Fibroblast of skin of abdomen (primary cell): ENCODE measurements at places on chromosomes 7 and 10.

DNA sequence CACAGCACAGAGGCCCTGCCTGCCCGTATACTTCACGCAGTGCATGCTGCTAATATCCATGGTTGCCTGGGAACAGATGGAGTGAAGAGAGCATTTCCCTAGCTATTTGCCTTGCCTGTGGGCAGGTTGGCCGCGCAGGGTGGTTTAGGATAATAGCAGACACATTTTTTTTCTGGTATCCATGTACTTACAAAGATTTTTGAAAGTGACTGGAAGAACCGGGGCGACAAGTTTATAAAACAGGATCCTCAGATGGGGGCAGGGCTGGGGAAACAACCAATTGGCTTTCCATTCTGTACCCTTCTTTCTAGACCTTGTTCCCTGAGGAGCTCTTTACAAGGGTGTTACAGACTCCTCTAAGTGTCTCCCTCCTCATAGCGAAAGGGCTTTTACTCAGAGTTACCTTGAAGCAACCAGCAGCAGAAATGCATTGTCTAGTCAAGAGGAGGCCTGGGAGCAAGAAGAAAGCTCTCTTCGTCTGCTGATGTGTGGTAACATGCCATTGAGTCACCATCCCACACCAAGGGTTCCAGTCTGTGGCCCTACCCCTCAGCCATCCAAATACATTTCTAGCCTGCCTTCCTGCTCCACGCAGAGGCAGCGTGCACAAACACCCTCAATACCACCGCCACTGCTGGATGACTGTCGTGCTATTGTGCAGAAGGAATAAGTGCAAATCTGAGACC, 31.5 kb downstream of the MTURN start:
- no peak for DNase-seq

- no peak for DNase-seq
These were observed 133.4 kb downstream of the LRRC4 start for GRCh38 chr7:127897704-127898454.

DNA sequence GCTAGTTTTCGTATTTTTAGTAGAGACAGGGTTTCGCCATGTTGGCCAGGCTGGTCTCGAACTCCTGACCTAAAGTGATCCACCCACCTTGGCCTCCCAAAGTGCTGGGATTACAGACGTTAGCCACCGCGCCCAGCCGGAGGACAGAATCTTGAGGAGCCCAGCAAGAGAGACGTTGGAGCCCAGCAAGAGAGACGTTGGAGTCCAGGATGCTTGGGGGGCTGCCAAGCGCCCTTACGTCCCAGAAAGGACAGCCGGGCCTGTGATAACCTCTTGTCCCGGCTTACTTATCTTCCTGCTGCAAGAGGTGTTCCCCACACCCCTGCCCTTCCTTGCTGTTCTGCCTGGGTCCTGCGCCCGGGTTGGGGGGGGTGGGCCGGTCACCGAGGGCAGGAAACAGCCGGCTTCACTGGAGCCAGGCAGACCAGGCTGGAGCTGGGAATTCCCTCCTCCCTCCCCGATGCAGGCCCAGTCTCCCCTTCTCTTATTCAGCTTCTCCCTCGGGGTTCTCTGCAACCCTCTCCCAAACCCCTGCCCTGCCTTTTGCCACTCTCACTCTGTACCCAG, 1.9 kb upstream of the EPHB4 start:
- DNase-seq = no peak

- DNase-seq = no peak
These were observed 66.1 kb downstream of the LSMEM1 start for GRCh38 chr7:112546723-112547513.

DNA sequence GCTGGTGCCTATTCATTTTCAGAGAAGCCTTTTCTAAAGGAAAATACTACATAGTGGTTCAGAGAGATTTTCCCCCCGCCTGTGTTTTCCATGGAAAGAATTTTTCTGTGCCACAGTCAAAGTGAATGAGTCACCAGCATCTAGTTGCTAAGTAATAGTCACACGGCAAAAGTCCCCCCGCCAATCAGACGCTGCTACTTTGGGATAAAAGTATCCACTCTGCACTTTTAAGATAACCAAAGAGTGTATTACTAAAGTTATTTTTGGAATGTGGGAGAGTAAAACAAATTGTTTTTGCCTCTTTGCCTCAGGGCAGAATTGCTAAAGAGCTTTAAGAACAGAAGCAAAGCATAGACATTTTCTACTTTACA, 23.5 kb downstream of the ABLIM1 start:
- peak; percentile 91 for DNase-seq

GRCh38 chr7:12984117-12984516, 296.7 kb downstream of the ARL4A start:
- DNase-seq = no peak

- DNase-seq = no peak
These were observed 389.6 kb upstream of the PODXL start for GRCh38 chr7:131945957-131946544.

- DNase-seq = no peak
These were observed 111.2 kb downstream of the EEPD1 start for GRCh38 chr7:36264123-36264801.

DNA sequence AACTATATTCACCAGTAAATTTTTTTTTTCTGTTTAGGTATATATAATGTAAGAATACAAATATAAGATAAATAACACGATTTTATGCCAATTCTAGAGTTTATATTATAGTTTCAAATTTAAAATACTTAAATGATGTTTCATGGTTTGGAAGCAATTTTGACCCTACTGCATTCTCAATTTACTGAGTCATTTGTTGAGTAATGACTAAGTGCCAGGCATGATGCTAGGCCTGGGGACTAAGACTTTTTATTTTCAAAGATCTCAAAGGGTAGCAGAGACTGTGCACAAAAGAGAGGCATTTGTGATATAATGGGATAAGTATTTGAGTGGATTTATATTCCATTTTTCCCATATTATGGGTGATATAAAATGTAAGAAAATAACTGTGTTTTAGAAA, 78.9 kb upstream of the SMIM30 start:
- peak; percentile 84 for DNase-seq

DNA sequence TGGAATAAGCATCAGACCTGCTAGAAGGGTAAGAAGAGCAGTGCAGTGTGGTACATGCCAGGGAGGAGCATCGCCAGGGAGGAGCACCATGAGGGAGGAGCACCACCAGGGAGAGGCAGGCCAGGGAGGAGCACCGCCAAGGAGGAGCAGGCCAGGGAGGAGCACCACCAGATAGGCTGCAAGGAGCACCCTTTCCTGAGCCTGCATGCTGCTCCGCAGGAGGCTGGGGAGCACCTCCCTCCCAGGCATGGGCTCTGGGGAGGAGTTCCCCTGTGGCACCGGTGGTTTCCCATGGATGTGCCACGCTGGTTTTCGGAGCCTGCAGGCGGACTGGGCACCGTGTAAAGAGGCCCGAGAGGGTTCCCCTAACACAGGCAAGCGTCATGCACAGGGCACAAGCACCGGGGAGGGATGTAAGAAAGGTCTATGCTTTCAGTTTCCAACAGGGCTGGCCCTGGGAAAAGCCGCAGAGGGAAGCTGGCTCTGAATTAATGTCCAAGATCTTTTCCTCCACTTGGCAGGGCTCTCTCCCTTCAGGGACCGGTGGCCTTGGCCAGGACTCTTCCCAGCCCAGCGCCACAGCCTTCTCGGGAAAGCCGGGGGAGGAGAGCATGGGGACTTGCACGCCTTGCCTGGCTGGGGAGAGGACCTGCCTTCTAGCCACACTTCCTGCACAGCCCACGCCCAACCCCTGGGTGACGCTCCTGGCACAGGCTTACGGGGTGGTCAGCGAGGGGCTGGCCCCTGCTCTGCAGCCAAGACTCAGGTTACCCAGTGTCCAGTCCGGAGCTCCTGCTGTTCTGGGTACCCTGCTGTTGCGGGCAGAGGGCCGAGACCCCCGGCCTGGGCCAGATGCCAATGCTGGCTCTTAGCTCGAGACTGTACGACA, 11.5 kb upstream of the GPER1 start:
- DNase-seq = no peak

- DNase-seq = no peak
These were observed 483.0 kb upstream of the PFKP start for GRCh38 chr10:2584385-2584784.

GRCh38 chr7:79806161-79806734, 328.4 kb upstream of the GNAI1 start:
- DNase-seq = peak; percentile 33

DNA sequence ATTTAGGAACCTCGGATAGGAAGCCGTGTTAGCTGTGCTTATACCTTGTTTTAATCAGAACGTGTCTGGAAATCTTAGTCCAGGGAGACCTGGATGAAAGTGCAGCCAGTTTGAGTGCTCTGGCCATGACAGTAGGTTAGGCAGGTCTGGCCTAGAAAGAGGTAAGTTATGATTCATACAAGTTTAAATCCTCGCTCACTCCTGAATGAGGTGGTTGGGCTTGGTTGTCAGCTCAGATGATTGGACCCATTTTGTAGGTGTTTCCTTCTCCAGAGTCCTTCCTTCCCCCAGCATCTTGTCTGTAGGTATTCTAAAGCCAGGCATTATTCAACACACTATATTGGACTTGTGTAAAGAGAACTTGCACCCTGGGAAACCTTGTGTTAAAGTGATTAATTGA, 561.9 kb upstream of the GALNT17 start:
- DNase-seq = no peak

DNA sequence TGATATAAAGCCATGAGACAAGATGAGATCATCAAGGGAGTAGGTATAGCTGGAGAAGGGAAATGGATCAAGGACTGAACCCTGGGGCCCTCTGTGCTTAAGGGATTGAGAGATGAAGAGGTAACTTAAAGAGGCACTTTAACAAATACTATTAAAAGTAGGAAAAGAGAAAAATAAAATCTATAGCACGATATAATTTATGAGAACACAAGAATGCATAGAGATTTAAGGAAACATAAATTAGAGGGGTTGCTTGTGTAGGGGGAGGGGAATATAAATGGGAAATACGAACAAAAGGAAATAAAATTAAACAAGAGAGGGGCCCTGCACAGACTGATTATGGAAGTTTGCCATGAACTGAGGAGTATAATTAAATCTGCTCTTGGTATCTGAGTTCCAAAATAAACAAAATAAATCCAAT, 15.6 kb upstream of the LRRC17 start:
- no peak for DNase-seq

- peak; percentile 84 for DNase-seq
These were observed 15.6 kb downstream of the SEC31B start for GRCh38 chr10:100504096-100504495.

DNA sequence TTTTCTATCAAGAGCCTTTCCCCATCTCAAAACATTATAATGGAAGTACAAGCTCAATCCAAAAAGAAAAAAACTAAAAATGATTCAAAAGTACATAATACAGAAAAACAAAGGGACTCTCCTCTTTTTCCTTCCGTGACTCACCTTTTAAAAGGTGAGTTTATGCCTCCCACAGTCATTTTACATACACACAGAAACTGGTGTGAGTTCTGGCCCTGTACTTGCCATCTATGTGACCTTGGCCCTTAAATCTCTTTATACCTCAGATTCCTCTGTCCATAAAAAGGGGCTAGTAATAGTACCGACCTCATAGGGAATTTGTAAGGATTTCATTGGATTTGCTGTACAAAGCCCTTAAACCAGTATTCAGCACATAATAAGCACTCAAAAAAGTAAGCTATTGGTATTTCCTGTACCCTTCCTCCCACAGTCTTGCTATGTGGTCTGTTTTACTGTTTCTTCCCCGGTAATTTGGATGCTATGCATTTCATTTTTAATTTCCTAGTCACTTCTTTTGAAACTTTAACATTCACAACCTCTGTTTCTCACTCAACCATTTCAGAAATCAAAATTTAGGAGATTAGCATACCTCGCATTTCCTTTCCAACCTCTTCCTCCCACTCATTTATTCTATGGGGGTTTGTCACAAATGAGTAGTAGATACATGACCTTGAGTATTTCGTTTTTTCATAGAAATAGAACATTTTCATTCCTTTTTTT, 39.0 kb downstream of the STK17A start:
- DNase-seq = peak; percentile 61

DNA sequence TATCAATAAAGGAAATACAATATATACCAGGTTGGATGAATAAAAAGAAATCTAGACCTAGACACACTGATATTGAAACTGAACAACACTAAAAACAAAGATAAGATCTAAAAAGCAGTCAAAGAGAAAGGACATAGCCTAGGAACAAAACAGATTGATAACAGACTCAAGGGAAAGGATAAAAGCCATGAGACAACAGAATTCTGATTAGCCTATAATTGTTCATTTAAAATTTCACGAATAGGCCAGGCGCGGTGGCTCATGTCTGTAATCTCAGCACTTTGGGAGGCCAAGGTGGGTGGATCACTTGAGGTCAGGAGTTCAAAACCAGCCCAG, 48.4 kb upstream of the FHIP2A start:
- no peak for DNase-seq

DNA sequence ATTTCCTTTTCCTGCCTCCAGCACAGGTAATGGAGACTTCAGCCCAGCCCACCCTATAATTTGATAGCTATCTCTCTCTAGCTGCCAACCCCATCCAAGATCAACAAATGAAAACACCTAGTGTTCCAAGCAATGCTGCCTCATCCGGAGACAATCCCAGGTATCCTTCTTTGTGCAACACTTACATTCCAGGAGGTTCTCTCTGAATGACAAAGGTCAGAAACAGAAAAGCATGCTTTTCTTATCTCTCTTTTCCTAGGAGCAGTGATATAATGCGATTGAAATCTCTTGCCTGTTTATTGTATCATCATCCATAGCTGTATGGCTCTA, 699.3 kb downstream of the INHBA start:
- DNase-seq = no peak

- no peak for DNase-seq
These were observed 7.8 kb downstream of the FOXL3 start for GRCh38 chr7:297611-298374.

DNA sequence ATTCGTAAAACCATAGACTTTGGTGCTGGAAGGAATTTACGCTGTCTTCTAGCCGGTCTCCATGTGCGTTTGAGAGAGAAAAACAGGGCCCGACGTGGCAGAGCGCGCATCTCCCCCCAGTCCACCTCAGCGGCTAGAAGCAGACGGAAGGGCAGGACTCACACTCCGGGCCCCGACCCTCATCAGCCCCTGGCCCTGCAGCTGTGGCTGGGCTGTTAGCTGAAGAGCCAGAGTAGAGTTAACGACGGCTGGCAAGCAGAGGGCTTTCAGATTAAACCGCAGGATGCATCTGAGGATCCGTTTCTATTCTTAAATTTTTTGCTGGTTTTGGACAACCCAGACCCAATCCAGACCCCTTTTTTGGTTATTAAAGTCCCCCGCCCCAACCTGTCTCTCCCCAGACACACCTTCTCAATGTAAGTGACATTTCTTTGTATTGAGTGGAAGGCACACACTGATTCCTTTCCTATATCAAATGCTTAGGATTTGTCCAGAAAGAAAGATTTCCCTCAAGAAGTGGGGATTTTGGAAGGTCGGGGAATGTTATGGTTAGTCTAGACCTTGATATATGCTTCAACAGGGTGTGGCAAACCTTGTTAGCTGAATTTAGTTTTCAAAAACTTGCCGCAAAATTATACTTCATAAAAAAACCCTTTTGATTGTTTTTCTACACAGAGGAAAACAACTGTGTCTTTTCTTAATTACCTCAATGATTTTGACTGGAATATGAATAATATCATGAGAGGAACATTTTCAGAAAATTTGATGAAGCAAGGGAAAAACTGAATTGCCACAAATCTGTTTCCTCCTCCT, 1.7 kb upstream of the TBX20 start:
- DNase-seq = no peak
